ENCODE measurements at places on chromosomes 6 and 20.

- DNase-seq = no peak
Measured at GRCh38 chr20:19336631-19337030, 124.2 kb downstream of the SLC24A3 start.

GRCh38 chr20:47365023-47365764 is 8.7 kb upstream of the ZMYND8 start:
- DNase-seq = no peak

DNA sequence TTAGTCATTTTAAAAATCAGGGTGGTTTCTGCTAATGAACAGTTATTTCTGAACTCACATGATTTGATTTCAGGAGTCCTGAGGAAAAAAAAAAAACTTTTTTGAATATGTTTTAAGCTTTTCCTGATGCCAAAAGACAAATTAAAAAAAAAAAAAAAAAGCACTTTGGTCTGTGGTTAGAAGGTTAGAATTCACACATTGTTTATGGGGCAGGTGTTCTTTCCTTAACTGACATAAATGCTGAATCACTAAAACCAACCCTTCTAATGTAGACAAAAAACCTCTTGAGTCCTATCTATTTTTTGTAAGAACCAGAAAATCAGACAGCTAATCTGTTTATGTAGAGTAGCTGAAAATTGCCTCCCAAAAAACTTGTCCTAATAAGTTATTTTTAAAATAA is 20.4 kb downstream of the THEMIS start:
- no peak for DNase-seq

DNA sequence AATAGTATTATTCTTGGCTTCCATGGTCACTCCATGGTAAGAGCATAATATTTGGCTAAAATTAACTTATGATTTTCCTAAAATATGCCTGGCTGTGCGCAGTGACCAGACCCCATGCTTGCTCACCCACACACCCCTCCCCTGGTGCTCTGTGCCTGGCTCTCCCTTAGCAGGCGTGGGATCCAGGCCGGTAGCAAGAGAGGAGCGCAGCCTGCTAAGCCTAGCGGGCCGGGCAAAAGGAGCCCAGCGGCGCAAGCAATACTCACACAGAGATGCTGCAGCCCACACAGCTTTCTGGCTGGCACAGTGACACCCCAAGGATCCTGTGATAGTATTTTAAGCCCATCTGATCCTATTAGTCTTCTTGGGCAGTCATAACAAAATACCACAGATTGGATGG is 79.8 kb upstream of the EYS start:
- DNase-seq = no peak

- DNase-seq = no peak
Measured at GRCh38 chr6:81818901-81819361, 66.5 kb upstream of the TENT5A start.

DNA sequence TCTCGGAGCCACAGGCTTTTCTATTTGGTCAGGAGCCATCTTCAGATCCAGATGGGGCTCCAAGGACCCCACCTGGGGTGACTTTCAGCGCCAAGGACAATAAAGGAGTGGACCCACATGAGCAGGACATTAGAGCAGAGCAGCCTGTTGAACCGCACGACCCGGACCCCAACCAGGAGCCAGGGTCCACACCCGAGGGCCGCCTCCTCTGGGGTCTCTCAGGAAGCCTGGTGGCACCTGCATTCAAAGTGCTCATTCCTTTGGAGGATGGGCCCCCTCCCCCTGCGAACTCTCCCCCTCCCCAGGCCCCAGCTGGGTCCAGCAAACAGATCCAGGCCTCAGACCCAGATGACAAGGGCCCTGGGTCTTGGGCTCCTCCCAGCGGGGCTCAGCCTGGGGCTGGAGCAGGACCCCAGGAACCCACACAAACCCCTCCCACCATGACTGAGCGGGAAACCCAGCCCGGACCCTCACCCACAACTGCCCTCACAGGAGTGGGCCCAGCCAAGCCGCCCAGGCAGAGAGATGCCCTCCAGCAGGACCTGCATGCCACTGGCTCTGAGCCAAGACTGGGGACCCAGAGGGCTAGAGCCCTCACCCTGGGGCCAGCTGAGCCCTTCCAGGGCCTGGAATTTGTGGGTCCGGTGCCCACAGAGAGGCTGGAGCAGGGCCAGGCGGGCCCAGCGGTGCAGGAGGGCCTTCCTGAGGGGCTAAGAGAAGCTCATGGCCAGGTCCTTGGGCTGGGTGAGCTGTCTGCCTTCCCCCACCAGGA is 23.9 kb downstream of the RAB44 start:
- no peak for DNase-seq

DNA sequence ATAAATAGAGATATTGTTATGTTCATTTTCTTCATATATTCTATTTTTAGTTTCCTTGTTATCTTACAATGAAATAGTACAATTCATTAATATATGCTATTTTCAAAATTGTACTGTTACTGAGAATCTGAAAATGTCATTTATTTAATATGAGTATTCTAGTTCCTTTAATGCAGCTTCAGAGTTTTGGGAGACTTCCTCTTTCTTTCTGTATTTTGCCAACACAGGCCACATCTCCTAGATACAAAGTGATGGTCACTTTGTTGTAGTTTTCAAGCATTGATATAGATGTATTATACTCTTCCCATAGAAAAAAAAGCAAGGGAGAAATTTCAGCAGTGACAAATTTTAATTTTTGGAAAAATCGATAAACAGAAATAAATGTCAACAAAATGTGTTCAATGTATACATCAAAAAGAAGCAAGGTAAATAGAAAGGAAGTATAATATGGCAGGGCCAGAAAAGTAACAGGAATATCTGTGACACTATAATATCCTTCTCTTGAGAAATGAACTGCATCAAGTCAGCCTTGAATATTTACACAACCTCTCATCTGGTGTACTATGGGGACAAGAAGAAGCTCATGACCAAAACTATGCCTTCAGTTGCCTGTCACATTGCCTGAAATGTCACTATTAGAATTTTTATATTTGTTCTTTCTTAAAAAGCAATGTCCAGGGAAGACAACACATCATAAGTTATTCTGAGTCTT is 396.0 kb downstream of the TBC1D32 start:
- no peak for DNase-seq

Measured in stimulated activated CD4-positive, alpha-beta T cell treated with anti-CD3 and anti-CD28 coated beads, Interleukin-1b, Interleukin-23, amount 100 ng/mL, for 1 hour (primary cell).